ENCODE measurements at places on chromosomes 3 and 15.

DNA sequence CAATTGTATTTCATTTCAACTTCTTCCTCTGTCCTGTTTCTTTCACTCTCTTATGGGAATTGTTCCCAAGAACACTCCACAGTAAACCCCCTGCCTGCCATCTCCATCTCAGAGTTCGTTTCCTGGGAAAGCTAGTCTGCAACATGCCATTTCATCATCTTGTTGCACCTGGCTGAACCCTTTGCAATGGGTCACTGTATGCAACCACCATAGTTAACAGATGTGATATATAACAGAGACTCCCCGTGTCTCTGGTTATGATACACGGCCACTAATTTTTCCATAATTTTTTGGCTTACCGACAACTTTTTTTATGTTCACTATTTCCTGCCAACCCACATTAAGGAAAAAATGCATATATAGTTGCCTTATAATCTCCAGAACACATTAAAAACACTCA lies 95.5 kb downstream of the CHST2 start:
- DNase-seq: no peak

DNA sequence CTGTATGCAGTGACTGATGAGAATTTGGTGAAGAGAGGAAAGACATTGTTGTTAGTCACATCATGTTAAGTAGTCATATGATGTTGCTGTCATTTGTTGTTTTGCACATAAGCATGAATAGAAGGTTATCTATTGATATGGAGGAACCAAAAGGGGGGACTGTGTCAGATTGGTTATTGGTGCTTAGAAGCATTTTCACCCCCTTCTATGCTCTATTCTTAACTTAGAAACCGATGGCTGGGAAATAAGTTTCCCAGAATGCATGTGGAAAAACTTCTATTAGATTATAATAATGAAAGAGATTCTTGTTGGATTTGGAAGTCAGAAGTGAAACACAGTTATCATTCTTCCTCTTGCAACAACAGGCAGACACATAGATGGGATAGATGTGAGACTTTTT lies 33.2 kb upstream of the CADM2 start:
- no peak for DNase-seq

DNA sequence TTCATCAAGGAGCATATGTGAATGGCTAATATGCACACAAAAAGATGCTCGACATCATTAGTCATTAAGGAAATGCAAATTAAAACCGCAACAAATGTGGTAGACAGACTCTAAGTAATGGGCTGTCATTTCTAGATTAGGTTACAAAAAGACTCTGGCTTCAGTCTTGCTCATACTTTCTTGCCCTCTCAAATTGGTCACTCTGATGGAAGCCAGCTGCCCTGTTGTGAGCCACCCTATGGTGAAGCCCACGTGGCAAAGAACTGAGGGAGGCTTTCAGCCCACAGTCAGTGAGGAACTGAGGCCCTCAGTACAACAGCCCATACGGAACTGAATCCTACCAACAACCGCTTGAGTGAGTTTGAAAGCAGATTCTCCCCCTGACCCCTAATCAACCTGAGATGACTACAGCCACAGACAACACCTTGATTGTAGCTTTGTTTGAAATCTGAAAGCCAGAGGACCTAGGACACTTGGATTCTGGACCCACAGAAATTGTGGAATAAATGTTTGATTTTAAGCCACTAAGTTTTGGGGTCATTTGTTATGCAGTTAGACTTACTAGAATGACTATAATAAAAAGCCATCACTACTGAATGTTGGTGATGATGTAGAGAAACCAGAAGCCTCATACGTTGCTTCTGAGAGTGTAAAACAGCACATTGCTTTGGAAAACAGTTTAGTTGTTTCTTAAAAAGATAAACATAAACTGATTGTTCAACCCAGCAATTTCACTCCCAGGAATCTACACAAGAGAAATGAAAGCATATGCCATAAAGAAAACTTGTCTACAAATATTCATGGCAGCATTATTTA lies 45.7 kb downstream of the EHHADH start:
- no peak for DNase-seq

GRCh38 chr3:151550642-151551041 lies 89.8 kb upstream of the IGSF10 start:
- DNase-seq: no peak

DNA sequence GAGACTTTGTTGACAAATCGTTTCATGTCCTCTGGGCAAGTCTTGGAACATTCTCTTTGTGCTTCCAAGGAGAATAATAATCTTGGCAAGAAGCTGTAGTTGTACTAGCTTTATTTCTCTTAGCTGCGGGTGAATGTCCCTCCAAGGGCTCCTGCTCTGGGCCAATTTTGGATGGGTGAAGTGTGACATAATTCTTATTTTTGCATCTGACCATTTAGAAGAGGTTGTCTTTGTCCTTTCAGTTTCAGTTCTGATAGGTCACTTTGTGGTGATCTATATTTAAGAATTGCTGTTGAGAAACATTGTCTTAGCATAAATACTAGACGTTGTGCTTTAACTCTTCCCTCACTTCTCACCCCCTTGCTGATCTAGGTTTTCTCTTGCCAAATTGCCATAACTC lies 164.8 kb upstream of the RORA start:
- DNase-seq: no peak

GRCh38 chr15:88334436-88334835 lies 77.9 kb upstream of the NTRK3 start:
- DNase-seq: no peak

- DNase-seq: no peak
Observed at GRCh38 chr15:94610069-94610468, 378.7 kb downstream of the MCTP2 start.

DNA sequence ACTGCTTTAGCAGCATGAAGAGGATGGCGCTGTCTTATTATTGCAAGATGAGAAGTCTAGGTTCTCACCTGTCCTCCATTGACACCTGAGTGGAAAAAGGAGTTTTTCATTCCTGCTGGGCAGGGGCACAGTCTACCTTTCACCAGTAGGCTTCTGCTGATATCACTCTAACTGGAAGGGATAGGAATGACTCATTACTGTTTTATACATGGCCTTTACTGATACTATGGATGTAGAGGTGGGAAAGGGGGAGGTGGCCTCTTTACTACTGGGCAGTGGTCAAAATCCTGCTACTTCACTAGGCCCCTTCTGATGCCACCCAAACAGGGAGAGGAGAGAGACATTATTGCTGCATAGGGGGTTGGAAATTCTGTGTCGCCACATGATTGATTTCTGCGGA lies 97.8 kb downstream of the BBX start:
- no peak for DNase-seq

DNA sequence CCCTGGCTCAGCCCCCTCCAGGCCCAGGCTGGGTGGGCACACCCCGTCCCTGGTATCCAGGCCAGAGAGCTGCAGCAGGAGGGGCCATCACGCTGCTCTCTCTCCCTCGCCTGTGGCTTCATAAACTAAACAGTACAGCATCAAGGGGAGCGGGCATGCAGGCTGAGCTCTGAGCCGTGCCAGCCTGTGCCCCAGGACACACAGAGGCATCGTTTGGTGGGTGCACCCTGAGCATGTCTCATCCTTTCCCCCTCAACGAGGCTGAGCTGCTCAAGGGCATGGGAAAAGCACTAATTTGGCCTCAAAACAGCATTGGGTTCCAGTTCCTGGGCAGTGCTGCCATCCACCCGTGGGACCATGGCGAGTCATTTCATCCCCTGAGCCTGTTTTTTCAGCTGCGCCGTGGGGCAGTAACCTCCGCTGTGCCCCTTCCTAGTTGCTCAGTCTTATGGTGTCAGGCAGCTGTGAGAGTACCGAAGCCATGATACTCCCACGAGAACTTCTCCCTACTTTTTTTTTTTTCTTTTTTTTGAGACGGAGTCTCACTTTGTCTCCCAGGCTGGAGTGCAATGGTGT lies 79.6 kb downstream of the CPN2 start:
- no peak for DNase-seq

DNA sequence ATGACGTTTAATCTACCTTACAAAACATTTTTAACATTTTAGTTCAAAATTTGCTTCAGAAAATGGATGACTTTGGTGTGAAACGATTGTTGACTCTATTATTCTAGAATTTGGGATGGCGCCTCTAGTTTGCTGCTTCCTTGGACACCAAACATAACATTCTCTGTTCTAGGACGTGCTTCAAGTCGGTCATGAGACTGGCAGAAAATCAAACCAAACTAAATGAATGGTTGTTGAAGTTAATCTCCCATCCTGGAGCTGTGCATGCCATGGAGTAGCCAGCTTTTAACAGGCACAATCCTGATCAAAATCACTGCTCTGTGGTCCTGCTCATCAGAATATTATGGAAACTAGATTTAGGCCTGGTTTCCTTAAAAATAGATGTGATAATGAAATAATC lies 9.6 kb upstream of the LRRFIP2 start:
- DNase-seq: no peak

DNA sequence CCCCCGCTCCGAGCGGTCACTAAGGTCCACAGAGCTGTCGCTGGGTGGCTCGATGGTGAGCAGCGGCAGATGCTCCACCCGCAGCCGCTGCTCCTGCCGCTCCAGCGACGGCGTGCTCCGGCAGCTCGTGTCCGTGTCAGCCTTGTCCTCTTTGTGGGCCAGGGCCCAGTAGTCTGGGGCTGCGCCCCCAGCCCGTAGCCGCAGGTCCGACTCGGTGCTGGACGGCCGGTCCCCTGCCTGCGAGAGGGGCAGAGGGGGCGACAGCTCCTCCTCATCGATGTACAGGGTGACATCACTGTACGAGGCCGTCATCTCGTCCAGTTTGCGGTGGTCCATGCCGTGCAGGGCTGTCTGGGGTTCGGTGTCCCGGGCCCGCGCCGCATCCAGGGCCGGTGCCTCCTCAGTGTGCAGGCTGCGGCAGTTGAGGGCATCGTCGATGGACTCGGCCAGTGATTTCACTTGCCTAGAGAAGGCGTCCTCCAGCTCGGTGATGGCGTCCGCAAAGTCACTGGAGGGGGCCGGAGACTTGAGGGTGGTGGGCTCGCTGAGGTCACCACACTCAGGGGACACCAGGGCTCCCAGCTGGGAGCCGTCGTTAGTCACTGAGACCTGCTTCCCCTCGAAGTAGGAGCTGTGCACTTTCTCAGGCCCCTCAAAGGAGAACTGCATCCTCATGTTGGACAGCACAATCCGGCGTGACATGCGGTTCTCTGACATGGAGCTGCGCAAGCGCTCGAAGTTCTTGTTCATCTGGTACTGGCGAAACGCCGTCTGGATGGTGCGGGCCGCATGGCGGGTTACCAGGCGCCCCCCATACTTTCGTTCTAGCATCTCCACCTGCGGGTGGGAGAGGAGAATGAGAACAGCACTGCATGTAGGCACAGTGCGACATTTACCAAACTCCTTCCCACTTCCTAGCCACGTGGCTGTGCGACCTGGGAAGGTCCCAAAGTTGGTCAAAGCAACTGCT lies 94.8 kb upstream of the RPL32 start:
- DNase-seq: no peak

DNA sequence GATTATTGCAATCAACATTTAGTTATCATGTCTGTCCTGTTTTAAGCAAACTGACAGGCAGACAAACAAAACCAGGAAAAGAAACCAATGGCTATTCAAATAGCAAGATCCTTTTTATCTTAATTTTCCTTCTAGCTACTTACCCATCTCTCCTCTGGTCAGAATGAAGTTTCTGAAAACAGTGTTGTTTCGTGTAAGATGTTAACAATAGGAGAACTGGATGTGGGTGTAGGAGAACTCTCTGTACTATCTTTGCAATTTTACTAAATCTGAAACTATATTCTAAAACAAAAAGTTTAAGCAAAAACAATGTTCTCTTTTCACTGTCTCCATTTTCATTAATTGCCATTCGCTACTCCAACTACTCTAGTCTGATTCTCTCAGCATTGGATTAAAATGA lies 726.4 kb downstream of the ZNF385D start:
- DNase-seq: no peak

- DNase-seq: no peak
Observed at GRCh38 chr3:39592311-39593050, 125.0 kb downstream of the MOBP start.

GRCh38 chr15:29467091-29467490 lies 197.5 kb upstream of the NSMCE3 start:
- no peak for DNase-seq

DNA sequence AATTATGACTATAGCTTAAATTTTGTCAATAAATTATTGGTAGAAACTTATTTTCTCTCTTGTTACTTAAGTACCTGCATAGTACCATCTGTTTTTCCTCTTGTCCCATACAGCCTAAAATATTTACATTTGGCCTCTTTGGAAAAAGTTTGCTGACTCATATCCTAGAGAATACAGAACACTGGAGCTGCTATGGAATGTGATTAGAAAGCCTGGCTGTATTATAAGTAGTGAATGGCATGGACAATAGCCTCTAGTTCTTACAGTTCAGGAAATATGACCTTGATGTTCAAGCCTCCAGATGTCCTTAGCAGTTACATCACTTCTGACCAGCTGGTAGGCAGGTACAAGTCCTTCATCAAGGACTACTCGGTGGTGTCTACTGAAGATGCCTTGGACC lies 28.3 kb downstream of the ST8SIA2 start:
- DNase-seq: no peak

Measured in NT2/D1 (cell line).